ENCODE measurements at places on chromosomes 1 and 21.

GRCh38 chr1:8204826-8205225 lies 113.1 kb upstream of the SLC45A1 start:
- no peak for DNase-seq

DNA sequence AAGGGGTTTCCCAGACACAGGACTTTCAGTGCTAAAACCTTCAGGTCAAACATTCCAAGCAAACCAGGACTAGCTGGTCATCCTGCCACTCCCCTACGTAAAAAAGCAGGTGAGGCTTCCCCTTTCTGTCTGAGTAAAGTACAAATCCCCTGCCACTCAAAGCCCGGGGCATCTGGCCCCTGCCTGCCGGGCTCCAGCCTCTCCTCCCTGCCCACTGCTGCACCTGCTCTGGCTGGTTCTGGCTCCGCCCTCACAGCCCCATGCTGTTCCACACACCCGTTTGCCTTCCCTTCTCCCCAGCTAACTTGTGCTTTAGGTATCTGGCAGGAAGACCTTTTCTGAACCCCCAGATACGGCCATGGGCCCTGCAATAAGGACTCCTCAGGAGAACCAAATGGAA lies 23.3 kb upstream of the S100A7 start:
- no peak for DNase-seq

DNA sequence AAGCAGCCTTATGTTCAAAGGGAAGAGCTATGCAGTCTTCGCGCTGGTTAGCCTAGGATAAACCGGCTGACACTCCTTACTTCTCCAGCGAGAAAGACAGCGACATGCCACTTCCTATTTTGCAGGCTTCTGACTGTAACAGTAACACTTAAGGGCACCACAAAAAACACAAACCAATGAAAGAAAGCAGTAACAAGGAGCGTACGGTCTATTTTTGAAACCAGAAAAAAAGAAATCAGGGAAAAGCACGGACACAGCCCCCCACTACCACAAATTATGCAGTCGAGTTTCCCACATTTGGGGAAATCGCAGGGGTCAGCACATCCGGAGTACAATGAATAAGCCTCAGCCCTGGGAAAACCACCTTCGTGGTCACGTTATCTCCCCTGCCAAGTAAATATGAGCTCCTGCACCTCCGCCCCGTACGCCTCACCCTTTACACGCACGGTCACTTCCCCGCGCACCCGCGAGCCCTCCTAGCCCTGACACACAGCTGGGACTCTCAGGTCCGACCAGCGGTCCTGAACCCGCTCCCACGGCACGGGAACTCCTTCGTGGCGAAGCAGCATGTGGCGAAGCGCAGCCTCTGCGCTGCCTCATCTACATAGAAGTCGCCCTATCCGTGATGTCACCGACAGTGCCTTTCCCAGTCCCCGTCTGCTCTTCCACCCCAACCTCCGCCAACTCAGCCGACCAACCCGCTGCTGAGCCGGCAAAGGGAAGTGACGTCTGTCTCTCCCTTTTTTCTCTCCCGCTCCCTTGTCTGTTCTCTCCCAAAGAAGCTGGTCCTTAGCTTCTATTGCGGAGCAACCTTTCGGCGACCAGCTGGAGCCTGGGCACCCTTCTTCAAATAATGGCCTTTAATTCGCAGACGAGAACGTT lies 40.9 kb upstream of the PPIAL4F start:
- peak; percentile 73 for DNase-seq

- DNase-seq, result no peak
These were observed 214.5 kb upstream of the PLD5 start for GRCh38 chr1:242738702-242739645.

DNA sequence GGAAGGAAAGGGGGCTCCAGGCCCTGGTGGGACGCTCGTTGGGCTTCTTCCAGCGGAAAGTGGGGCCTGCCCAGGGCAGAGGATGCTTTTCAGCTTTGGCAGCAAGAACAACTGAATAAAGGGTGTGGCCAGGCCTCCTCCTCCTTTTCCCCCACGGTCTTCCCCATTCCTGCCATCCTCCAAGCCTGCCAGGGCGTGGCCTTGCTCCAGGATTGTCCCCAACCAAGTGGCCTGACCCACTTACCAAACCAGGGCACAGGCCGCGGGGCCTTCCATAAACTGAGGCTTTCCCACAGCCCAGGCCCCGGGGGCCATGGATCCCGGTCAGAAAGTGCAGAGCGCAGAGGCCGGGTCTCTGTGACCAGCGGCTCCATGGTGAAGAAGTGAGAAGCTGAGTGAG lies 33.6 kb downstream of the CASZ1 start:
- DNase-seq, result no peak

DNA sequence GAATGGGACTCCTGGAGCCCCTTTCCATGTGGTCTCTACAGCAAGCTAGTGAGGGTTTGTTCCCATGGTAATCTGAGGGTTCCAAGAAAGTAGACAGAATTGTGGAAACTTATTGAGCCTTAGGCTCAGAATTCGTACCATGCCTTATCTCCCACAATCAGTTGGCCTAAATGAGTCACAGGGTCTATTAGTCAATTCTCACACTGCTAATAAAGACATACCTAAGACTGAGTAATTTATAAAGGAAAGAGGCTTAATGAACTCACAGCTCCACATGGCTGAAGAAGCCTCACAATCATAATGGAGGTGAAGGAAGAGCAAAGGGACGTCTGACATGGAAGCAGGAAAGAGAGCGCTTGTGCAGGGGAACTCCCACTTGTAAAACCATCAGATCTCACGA lies 106.6 kb upstream of the CXADR start:
- DNase-seq, result no peak

DNA sequence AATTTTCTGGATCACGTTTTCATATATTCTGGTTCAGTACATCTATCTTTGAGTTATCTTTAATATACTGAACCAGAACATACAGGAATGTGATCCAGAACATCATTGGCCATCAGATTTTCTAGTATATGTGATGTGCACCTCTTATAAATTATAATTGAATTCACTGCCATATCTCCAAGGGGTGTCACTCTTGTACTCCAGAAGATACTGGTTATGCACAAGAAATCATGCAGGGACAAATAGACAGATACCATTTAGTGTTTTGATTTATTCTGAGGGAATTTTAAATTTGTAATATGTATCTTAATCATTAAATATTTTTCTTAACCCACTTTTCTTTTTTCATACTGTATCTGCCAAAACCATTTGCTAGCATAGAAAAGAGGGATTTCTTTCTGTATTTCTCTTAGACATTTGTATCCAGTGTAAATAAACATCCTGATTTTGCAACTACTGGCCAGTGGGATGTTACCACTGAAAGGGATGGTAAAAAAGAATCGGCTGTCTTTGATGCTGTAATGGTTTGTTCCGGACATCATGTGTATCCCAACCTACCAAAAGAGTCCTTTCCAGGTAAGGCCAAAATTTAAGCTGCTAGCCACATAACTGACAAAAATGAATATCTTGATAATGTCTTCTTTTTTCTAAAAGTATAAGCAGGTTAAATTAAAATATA lies 16.7 kb downstream of the FMO3 start:
- DNase-seq, result no peak

DNA sequence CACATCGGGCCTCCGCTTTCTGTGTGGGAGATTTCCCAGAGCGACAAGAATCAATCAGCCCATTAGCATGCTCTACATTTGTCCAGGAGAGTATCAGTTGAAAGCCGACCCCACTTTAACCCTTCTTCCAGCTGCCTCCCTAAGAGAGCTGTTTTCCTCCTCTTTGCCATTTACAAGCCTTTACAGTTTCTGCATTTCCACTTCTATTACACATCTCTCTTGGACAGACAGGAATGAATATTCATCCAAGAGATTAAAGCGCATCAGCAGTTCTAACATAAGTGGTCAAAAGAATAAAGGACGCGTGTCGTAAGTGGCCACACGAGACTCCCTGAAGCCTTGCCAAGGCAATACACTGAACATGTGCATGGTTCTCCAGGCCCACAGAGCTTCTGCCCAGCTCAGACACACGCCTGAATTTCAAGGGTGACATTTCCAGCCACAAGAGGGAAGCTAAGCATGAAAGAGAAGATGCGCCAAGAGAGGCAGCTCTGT lies 47.3 kb downstream of the FAM78B start:
- no peak for DNase-seq

GRCh38 chr1:237677979-237678378 lies 212.7 kb downstream of the ZP4 start:
- no peak for DNase-seq

DNA sequence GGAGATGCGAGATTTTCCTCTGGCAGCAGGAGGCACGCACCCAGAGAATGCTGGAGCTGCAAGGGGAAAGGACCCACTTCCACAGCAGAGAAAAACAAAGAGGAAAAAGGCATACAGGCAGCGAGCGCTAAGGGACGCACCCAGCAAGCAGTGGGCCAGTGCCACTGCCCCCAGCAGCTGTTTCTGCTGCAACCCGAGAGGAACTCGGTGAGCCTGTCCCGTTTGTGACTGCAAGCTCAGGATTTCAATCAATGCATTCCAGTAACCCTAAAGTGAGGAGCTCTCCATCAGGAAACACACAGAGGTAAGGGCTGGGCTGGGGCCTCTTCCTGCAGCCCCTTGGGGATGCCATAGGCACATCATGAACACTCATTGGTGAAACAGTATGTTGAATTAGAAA lies 58.7 kb downstream of the ACP6 start:
- DNase-seq, result no peak

GRCh38 chr1:116906812-116907211 lies 2.9 kb upstream of the PTGFRN start:
- DNase-seq, result no peak
